ENCODE measurements at places on chromosomes 13 and 19.

- peak; percentile 26 for DNase-seq
Observed at GRCh38 chr19:28472843-28473242, 740.1 kb downstream of the UQCRFS1 start.

DNA sequence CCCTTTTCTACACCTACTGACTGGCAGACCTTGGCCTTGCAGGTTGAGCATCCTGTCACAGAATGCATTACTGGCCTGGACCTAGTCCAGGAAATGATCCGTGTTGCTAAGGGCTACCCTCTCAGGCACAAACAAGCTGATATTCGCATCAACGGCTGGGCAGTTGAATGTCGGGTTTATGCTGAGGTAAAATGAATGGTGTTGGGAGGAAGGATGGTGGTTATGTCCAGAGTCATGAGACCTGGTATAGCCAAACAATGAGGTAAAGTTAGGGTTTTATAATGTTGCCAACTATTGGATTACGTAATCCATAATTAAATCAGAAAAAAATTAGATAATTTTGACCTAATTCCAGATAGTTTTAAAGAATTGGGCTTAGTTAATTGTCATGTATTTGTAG is 212.5 kb downstream of the PCCA start:
- DNase-seq = no peak

DNA sequence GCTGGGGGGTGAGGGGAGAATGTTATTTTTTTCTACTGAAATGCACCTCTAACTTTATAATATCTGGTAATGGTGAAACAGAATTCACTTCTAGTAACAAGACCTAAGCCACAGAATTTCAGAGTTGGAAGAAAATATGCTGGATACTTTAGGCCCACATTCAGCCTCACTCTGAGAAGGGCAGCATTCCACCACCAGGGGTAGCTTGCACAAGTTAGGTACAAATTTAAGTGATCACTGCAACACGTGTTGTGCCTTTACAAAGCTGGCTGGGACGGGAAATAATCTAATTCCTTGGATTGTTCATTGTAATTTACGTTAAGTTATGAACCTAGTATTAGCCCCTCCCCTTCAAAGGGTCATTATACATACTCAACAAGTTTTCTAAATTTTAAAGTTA is 192.3 kb downstream of the RGCC start:
- DNase-seq = no peak

DNA sequence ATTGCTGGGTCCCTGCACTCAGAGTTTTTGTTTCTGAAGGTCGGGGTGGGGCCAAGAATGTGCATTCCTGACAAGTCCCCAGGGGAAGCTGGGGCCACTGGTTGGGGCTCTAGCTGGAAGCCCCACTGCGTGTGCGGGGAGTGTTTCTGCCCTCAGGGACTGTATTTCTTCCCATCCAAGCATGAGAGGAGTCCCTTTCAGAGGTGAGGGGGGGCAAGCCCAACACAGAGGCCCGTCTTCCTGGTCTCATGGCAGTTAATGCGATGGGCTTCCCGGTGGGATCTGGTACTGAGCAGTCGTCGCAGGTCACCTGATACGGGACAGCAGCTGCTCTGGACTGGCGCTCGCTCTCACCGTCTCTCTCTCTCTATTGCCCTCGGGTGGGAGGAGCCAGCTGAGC is 50.4 kb downstream of the GPR12 start:
- DNase-seq = no peak

- no peak for DNase-seq
Observed at GRCh38 chr13:111410232-111411021, 90.0 kb downstream of the TEX29 start.

GRCh38 chr13:51557875-51558612 is 26.2 kb upstream of the WDFY2 start:
- peak; percentile 35 for DNase-seq

DNA sequence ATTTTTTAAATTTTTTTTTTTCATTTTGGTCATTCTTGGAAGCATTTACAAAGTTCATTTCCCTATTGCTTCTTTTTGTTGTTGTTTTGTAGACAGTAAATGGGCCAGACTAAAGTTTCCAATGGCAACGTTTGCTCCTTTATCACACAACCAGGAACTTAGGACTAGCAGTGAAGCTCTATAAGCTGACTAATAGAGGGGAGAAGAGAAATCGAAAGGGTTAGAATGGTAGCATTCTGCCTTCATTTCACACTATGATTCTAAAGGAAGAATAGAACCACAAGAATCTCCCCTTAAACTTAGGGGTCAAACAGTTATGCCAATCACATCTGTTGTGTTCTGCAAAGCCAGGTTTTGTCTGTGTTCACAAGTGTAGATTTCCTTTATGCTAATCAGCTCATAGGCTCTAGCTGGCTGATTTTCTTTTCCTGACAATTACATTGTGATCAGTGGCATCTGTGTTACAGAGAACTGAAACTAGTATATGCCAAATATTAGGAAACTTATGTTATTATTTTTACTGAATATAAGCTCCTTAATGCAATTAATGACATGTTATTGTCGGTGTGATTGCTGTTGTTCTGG is 467.3 kb downstream of the DACH1 start:
- no peak for DNase-seq

- DNase-seq = no peak
Observed at GRCh38 chr19:10983026-10983425, 22.2 kb downstream of the SMARCA4 start.

DNA sequence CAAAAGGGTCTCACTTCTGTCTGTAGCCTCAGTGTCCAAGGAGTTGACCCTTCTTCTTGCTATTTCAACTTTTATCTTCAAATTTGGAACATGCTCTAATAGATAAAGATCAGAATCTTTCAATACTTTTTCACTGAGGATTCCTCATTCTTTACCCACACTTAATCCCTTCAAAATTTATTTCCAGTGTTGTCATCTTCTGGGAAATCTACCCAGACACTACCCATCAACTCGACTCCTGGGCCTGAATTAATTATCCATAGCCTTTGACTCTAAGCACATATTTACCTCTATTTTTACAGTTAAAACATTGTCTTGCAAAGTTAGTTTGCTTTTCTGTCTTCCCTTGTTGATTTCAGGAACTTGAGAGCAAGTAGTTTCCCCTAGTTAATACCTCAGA is 1022.5 kb downstream of the PCDH9 start:
- DNase-seq = no peak

GRCh38 chr13:24630851-24631620 is 49.2 kb upstream of the ATP12A start:
- DNase-seq = peak; percentile 47

DNA sequence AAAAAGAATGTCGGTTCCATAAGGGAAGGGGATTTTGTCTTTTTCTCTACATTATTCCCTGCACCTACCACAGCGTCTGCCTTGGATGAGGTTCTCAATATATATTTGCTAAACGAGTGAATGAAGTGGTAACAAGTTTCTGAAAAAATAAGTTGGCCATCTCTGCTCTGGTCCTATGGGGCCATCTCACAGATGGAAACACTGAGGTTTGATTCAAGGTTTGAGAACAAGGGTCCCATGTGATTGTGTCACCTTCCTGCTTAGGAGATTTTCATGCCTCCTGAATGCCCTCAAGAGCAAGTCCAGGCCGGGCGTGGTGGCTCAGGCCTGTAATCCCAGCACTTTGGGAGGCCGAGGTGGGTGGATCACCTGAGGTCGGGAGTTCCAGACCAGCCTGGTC is 3.2 kb downstream of the MYPOP start:
- DNase-seq = no peak

DNA sequence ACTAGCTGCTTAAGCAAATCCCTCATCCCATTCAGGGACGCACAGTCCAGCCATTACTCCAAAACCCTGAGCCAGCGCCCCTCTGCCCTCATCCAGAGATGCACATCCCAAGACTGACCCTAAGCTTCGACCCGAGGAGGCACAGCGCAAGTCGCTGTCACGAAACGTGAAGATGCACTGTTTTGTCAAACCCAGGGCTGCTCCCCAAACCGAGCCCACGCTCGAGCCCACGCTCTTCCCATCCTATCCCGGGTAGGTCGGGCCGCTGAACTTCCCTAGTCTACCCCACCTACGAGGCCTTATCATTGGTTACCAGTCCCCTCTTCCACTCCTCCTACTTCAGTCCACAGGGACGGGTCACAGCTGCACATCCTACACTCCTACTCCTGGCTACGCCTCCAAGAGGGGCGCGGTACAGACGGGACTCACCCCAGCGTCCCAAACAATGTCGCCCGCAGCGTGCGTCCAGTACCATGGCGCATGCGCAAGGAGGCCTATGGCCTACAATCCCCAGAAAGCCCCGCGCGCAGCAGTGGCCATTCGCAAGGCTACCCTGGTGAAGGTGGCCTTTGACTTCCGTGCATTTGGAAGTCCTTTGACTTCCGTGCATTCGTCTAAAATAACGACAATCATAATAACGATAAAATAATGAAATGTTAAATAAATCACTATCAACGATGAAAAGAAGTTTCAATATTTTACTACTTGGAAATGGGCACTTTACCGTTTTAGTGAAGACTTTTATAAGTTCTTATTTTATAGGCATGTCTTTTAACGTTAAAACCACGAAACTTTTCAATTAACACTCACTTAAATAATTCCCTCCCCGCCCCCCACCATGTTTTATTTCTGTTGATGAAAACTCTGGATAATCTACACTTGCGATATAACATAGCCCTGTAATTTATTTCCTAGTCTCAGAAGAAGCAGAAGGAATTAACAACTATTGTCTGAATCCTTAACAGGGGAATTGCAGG is at the start of gene ZNF285:
TSS of gene ZNF285 (minus strand) at position 470 of the 977 bp plus-strand sequence. CDS start 4,395 bp downstream, outside the sequence.
- DNase-seq = no peak

DNA sequence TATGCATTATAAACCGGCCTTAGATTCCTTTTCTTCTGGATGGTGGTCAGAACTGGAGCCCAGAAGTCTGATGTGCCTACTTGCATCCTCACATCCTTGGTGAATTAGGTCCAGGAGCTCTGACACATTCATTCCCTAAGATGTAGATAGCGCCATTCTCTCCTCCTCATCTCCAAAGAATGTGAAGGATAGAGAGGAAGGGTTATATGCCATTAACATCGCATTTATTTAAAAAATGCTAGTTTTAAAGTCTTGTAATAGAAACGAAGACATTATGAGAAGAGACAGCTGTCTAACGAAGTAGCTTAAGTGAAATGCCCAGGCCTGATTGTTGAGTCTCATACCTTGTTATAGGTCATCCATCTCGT is 9.7 kb downstream of the MBNL2 start:
- DNase-seq = no peak

DNA sequence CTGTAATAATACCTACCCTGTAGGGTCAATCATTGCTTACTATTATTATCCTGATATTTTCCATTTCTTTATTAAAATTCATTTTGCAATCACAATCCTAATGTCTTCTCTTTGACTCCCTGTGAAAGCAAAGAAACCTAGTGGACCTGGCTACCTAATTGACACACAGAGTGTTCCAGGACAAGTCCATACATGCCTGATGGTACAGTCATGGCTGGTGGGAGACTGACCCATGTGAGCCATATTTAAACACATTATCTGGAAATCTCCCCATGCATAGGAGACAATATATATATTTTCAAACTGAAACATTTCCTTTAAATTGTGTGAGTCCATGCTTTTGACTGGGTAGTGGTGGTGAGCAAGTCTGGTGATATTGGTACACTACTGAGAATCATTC is 230.6 kb upstream of the DACH1 start:
- DNase-seq = no peak

DNA sequence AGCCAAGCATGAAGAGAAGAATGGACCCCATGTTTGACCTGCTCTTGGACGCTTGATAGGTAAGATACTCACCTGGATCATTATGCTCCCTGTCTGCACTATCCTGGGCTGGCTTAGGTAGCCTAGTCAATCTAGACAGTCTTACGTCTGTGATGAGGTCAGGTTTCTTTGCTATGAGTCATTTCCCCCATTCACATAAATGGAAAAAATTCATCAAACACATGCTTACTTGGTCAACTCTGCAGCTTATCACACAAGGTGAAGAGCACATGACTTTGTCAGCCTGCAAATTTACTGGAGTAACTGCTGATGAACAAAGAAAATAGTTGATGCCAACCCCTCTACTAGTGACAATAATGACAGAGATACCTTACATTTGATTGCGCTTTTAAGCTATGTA is 170.0 kb downstream of the NUFIP1 start:
- no peak for DNase-seq

DNA sequence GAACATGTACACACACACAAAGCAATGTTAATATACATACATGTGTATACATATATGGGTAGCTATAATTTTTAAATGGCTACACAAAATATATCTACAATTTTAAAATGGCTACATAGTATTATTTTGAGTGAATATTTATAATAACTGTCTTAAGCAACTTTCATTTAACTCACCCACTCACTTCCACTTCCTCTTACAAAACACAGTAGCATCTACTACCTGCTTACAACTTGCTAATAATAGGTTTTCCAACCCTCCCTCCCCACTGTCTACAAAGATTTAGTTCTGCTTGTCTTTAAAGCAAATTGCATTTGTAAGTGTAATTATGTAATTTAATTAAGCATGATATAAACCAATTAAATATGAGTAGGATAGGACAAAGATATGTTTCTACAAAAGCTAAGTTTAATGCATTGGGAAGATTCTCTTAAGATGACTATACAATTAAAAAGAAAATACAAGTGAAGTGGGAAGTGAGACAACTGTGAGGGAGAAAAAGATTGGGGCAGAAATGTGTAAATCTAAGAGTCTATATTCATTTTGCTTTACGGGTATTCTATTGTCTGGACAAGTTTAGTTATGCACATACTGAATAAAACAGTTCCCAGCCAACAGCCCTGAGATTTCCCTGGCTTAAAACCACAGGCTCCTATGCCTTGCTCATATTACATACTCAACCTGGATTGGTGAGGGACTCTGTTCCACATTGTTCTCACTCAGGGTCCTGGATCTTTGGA is 583.1 kb downstream of the EFNB2 start:
- DNase-seq = no peak

- no peak for DNase-seq
Observed at GRCh38 chr19:3192228-3192635, 6.5 kb downstream of the NCLN start.

DNA sequence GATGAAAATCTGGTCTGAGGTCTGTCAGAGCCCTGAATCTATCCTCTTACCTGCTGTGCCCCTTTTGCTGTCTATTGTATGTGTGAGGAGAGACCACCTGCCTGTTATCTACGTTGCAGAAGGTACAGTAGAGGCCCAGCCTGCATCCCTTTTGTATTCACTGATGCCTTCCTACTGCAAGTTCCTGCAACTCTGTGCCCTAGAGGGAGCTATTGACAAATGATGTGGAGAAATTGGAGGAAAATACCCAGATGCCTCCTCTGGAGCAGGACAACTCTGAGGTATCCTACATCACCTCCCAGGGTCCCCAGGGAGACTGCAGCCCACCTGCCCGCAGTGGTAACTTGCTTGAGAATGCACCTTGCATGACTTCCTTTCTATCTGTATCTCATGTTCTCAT is 33.7 kb downstream of the SIAH3 start:
- peak; percentile 7 for DNase-seq
